WERI-Rb-1 (cell line): ENCODE measurements at places on chromosomes 6 and 20.
A peak's percentile ranks its signal among the peaks of the same experiment; 100 is the strongest.

DNA sequence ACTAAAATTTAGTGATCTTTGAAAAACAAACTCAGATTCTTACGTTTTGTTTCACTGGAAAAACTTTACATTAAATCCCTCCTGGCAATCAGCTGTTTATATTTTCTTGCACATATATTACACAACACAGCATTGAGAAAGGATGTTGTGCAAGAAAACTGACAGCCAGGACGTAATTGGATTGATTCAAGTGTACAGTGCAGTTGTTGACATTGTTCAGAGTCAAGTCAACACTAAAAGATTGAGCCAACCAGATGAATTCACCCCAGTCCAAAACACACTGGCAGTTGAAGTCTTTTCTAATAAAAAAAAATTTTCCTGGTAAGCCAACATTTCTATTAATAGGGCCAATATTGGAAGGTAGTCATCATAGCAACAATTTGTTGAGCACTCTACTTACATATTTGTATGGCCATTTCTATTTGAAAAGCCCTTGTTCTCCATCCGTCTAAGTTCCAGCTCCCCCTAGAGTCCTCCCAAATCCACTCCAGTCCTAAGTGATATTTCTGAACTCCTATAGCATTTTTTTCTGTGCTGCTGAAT lies 20.9 kb upstream of the VNN1 start:
- no peak for DNase-seq

- no peak for DNase-seq
Observed at GRCh38 chr6:116313101-116313776, 33.5 kb upstream of the TSPYL1 start.

GRCh38 chr6:161417717-161418462 lies 144.0 kb upstream of the AGPAT4 start:
- DNase-seq, result no peak

- no peak for DNase-seq
Observed at GRCh38 chr6:6891125-6891721, 216.5 kb upstream of the RREB1 start.

- no peak for DNase-seq
Observed at GRCh38 chr6:147925826-147926225, 416.8 kb upstream of the SASH1 start.

GRCh38 chr6:38100380-38100779 lies 280.9 kb downstream of the ZFAND3 start:
- DNase-seq, result no peak

- DNase-seq, result peak; percentile 90
Observed at GRCh38 chr6:31441365-31442267, 38.2 kb downstream of the MICA start.

- DNase-seq, result peak; percentile 1
Observed at GRCh38 chr20:63094767-63095499, 88.2 kb upstream of the BHLHE23 start.

GRCh38 chr20:25032478-25033264 lies 25.3 kb downstream of the ACSS1 start:
- no peak for DNase-seq

DNA sequence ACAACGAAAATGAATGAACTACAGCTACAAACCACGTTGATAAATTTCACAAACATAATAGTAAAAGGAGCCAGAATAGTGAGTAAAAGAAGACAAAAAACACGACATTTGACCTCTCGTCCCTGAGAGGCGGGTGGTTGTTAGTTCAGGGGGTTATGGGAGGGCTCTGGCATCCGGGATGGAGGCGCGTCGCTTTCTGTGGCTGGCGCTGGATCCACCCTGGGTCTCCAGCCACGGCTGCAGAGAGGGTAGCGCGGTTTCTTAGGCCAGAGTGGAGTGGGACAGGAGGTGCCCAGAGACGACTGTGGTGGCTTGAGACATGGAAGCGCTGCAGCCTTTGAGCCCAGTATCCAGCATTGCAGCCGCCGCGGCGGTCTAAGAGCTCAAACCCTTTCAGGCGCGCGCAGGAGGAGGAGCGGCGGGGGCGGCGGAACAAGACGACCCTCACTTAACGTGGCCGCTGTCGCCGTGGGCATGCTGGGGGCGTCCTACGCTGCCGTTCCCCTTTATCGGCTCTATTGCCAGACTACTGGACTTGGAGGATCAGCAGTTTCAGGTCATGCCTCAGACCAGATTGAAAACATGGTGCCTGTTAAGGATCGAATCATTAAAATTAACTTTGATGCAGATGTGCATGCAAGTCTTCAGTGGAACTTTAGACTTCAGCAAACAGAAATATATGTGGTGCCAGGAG lies 3.7 kb upstream of the ZSCAN23 start:
- no peak for DNase-seq

- DNase-seq, result no peak
Observed at GRCh38 chr6:16953905-16954304, 147.9 kb upstream of the STMND1 start.

GRCh38 chr6:79467716-79468115 lies 69.5 kb downstream of the LCA5 start:
- DNase-seq, result no peak

- DNase-seq, result no peak
Observed at GRCh38 chr6:142702501-142703460, 242.2 kb downstream of the HIVEP2 start.

- DNase-seq, result no peak
Observed at GRCh38 chr6:118895261-118895560, 1.3 kb downstream of the ASF1A start.

- DNase-seq, result peak; percentile 10
Observed at GRCh38 chr20:8255945-8256632, 124.0 kb downstream of the PLCB1 start.

DNA sequence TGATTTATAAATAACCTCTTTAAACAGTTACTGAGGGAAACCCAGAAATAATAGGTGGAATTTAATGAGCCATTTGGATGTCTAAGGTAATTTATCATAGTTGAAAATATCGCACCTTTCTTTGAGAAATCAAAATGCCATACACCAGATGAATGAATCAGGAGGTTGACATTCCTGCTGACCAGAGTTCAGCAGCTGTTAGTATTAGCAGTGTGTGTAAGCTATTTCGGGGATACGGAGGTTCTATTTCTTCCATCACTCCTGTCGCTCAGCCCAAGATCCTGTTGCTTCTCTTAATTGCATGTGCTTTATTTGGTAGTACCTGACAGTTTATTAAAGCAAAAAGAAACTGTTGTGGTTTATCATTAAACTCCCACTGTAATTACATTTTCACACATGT lies 67.1 kb downstream of the HDGFL1 start:
- no peak for DNase-seq

GRCh38 chr20:37384683-37385174 lies 38.8 kb downstream of the SRC start:
- DNase-seq, result peak; percentile 48

- no peak for DNase-seq
Observed at GRCh38 chr6:25603251-25603650, 48.8 kb upstream of the SCGN start.

DNA sequence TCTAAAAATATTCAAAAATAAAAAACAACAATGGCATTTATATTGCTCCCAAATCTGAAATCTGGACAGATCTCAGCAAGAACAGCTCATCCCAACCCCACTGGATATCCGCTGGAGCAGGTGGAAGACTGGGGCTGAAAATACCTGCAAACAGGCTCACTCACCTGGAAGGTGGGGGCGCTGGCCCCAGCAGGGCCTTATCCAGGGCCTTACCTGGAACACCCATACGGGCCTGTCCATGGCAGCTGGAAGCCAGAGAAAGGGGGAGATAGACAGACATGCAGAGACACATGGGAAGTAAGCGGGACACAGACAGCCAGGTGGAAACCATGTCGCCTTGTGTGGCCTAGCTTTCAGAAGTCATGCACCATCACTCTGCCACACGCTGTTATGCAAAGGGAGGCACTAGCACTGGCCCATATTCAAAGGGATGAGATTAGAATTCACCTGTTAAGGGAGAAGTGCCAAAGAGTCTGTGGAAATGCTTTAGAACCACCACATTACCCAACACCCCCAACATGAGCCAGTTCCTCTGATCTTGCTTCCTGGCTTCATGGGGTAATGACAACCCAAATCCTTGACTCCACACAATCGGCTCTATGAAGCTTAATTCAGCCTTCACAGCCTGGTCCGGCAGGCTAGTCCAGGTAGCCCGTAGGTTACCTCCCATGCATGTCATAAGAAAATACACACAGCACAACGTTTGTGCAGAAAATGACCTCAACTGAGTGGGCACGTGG lies 99.0 kb upstream of the CDYL start:
- no peak for DNase-seq

DNA sequence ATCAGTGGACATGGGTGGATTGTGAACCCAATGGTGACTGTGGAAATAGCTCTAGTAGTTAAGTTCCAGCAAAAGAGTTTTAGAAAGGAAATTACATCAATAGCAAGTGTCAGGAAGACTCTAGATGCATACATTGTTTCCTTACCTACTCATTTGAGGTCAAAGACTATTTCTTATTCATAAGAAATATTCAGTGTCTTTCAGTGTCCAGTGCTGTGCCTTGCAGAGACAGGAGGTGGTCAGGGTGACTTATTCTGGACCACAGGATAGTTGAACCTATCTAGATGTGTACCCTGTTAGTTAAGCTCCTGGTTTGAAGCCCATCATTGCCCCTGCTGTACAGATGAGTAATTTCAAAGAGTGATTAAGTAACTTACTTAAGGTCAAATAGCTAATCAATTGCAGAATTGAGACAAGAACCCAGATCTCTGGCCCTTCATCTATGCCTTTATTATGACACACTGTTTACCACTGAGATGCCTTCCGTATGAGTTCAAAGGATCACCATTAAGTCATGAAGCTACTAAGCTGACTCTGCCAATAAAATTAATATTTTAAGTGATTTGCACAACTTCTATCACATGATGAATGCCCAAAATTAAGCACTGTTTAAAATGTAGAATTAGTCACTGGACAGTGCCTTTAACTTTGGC lies 136.1 kb downstream of the PDSS2 start:
- no peak for DNase-seq

DNA sequence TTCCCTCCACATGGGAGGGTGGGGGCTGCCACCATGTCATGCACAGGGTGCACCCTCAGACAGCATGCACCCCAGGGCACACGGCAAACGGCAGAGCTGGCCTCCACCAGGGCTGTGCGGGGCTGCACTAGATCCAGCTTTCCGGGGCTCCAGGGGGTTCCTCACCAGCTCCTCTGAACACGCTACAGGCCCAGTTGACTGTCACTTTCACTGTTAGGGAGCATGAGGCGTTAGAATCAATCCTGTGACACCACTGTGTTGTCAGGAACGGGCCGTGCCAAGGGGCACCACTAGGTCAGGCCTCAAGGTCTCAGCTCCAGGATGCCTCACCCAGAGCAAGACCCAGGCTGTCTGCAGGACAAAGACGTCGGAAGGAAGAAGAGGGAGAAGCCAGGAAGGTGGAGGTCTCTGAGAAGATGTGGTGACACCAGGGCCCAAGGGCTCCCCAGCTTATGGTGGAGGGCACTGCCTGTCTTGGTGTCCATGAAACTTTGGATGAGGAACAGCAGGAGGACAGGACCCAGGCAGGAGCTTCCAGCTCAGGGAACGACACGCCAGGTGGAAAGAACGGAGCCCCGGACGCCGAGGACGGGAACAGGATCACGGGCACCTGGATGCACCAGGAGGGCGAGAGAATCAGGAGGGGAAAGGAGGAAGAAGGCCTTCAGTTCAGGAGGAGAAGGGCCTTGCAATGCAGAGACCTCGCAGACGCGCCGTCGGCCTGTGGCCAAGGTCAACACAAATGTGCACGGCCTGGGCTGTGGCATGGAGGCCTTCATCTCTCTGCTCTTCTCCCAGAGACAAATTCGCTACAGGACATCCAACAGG lies 49.5 kb downstream of the YTHDF1 start:
- no peak for DNase-seq

GRCh38 chr6:18412644-18413043 lies 25.5 kb downstream of the RNF144B start:
- no peak for DNase-seq

GRCh38 chr6:54419885-54420284 lies 111.6 kb downstream of the TINAG start:
- no peak for DNase-seq

DNA sequence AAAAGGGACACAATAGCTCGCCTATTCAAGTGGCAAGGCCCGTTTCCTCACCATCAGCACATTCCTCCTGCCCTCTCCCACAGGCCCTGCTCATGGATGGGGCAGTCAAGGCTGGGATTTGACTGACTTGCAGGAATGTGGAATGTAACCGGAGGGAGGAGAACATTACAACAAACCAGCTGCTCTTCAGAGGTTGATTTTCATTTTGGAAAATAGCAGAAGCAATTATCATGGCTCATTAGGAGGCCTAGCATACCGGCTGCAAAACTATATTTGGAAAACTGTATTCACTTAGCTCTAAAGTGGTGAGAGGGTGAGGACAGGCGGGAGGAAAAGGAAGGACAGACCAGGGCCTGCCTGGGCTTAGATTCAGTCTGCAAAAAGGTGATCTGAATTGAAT lies 283.7 kb downstream of the CD83 start:
- no peak for DNase-seq

DNA sequence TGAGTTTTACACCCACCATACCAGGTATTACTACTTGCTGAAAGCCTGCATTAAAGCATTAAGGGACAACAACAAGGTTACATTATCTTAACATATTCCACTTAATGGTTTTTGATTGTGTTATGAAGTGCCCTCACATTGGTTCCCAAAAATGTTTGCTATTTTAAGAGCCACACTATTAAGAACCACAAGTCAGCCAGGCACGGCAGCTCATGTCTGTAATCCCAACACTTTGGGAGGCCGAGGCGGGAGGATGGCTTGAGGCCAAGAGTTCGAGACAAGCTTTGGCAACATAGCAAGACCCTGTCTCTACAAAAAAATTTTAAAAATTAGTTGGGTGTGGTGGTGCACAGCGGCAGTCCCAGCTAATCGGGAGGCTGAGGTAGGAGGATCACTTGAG lies 28.2 kb downstream of the ATXN1 start:
- DNase-seq, result no peak

GRCh38 chr6:148493424-148493823 lies 150.8 kb downstream of the SASH1 start:
- no peak for DNase-seq

- DNase-seq, result no peak
Observed at GRCh38 chr6:106555767-106556166, 73.5 kb downstream of the RTN4IP1 start.

DNA sequence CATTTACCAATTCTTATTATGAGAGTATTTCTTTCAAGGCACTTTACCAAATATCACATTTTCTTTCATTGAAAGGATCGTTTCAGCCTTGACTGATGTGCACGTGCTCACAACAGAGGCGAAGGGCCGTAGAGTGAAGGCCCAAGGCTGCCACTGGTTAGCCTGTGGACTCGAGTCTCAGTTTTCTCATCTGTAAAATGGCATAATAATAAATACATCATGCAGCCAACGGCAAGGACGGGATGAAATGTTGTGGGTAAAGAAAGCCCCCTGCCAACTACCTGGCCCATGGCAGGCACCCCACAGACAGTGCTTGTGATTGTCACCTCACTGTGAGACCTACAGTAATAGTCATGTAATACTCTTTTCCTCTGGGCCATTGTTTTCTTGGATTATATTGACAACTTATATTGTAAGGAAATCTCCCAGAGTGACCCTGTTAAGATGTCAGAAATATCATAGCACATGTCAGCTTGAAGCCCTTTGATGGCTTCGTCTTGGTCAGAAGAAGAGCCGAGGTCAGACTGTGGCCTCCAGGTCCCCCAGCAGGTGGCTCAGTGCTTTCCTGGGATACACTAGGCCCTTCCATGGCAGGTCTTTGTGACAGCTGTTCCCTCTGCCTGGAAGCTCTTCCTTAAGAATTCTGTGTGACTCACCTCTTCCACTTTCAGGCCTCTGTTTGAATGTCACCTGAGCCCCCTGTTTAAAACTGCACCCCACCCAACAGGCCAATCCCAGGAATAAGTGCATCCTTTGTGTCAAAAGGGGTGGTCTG lies 36.3 kb downstream of the FAM50B start:
- peak; percentile 80 for DNase-seq

- DNase-seq, result no peak
Observed at GRCh38 chr20:19974630-19975435, 42.3 kb upstream of the NAA20 start.
